Stimulated activated CD8-positive, alpha-beta memory T cell treated with anti-CD3 and anti-CD28 coated beads, Interleukin-4, amount 100 ng/mL, for 1 hour (primary cell): ENCODE measurements at places on chromosomes 16 and 17.

GRCh38 chr16:17224879-17225281 is 245.9 kb downstream of the XYLT1 start:
- DNase-seq = no peak

DNA sequence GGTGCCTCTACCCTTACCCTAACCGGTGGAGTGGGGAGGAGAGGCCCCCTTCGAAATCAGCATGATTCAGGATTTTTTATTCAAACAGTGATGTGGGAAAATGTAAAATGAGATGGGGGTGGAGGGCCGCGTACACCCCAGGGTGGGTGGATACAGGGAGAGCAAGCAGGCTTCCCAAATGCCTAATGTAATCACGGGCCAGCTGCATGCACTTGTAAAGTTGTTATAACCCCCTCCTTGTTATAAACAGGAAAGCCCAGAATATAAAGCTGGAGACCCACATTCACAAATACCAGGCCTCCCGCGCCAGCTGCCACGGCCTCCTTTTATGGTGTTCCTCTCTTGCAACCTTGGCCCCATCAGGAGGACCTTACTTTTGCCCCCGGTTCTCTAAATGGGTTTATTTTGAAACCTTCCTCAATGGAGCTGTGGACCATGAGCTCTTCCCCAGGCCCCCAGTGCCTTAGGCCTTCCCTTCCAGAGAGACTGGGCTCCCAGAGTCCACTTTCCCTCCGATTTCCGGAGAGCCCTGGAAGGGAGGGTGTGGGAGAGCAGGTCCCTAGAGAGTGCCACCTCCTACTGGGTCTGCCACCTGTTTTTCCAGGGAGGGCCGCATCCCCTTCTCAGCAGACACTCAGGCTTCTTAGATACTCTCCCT is 906 bp upstream of the FOXL1 start:
- no peak for DNase-seq

- DNase-seq = no peak
Observed at GRCh38 chr16:1156055-1156982, 3.4 kb downstream of the CACNA1H start.

DNA sequence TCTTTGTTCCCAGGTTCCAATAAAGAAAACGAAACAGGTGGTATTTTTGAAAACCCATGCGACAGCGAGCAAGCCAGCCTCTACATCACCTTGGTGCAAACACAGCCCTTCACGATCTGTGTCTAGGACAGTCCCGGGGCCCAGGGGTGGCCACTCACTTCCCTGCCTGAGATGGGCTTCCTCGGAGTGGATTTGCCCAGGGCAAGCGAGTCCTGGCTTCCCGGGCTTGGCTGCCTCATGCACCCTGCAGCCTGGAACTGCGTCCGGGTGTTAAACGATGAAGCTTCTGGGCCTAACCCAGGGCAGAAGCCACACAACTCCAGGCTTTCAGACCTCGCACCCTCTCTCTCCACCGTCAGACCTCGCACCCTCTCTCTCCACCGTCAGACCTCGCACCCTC is 66.0 kb downstream of the RPH3AL start:
- DNase-seq = no peak

GRCh38 chr16:9630985-9631384 is 539.5 kb downstream of the HAPSTR1 start:
- DNase-seq = no peak

- DNase-seq = no peak
Observed at GRCh38 chr17:50317121-50317520, 28.8 kb upstream of the XYLT2 start.

- no peak for DNase-seq
Observed at GRCh38 chr16:4314532-4315185, 1.2 kb upstream of the GLIS2 start.

GRCh38 chr17:49471769-49472168 is 23.3 kb upstream of the NGFR start:
- no peak for DNase-seq

DNA sequence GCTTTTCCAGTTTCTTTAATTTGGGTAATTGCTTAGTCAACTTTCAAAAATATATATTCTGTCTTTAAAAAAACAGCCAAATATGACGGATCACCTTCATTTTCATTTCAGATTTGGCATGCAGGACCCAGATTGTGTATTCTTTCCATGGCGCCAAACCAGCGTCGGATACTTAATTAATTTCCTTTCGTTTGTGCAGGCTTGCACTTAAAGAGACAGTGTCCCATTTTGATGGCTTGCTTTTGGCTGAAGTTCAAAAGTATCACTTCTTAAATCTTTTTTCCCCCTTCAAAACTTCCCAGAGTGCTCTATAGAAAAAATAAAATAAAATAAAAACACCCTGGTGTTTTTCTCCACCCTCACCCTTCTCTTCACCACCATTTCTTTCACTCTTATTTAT is 394.5 kb upstream of the SOX9 start:
- no peak for DNase-seq

- DNase-seq = no peak
Observed at GRCh38 chr17:6491071-6491700, 46.9 kb downstream of the PIMREG start.

DNA sequence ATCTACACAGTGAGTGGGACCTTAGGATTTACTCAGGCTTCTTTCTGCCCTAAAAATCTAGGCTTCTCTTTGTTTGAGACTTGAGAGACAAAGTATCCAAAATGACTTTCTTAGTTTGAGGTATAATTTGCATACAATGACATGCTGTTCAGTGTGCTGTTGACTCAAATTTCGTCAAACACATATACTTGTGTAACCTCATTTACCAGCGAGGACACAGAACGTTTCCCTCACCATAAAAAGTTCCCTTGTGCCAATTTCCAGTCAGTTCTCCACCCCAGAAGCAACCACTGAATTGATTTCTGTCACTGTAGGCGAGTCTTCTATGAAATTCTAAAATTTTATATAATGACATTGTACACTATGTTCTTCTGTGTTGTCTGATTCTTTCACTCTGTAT is 68.0 kb upstream of the MAF start:
- no peak for DNase-seq

GRCh38 chr17:18033442-18034099 is 5.4 kb downstream of the ATPAF2 start:
- DNase-seq = no peak

GRCh38 chr16:19735074-19735867 is 17.2 kb downstream of the IQCK start:
- no peak for DNase-seq

- DNase-seq = no peak
Observed at GRCh38 chr17:38725066-38725465, 5.1 kb upstream of the CISD3 start.

DNA sequence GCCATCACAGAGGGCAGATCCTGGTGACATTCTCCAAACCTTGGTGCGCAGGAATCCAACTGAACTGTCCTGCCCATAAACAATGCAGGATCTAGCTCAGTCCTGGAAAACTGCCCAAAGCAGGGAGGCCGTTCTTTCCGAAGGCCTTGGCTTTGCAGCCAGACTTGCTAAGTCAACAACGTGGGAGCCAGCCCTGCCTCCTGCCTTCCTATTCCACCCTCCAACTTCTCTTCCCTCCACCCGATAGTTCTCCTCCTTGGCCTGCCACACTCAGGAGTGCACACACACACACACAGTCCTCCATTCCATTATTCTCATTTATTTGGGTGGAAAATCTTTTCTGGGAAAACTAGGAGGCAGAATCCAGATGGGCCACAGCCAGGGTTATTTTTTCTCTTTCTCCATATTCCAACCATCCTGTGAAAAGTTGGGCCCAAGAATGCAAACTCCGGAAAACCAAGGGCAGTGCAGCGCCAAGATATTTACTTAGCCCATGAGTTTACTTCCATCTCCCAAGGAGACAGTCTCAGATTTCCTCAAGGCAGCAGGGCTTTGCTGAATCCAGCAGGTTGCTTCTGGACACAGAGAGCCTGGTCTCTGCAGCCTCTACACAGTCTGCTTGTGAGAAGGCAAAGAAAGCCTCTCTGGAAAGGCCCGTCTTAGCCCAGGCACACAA is 15.8 kb downstream of the COPRS start:
- DNase-seq = no peak

- DNase-seq = no peak
Observed at GRCh38 chr17:71024172-71024571, 854.8 kb downstream of the KCNJ2 start.

GRCh38 chr16:87297918-87298631 is 19.1 kb downstream of the C16orf95 start:
- no peak for DNase-seq

GRCh38 chr16:89241187-89242007 is 23.9 kb downstream of the ZNF778 start:
- peak; percentile 52 for DNase-seq

- no peak for DNase-seq
Observed at GRCh38 chr17:46836500-46836899, 14.9 kb upstream of the WNT9B start.

DNA sequence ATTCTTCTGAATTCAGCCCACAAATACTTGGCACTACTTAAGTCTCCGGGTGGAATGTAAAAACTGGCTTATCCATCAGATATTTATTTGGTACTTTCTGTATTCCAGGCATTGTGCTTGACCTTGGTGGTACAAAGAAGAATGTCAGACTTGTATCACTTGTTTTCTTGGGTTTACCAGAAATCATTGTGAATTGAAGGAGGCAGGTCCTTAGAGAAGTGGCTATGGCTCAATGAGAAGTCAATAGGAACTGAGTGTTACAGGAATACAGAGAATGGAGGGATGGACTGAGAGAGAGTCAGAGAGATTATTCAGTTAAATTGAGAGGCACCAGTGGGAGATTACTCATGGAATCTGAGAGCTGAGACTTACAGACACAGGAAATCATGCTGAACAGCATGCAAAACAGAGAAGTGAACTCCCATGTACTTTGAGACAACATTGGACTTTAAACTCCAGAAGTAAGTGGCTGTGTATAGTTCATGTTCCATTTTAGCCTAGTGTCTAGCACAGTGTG is 704.1 kb downstream of the CDH11 start:
- no peak for DNase-seq

DNA sequence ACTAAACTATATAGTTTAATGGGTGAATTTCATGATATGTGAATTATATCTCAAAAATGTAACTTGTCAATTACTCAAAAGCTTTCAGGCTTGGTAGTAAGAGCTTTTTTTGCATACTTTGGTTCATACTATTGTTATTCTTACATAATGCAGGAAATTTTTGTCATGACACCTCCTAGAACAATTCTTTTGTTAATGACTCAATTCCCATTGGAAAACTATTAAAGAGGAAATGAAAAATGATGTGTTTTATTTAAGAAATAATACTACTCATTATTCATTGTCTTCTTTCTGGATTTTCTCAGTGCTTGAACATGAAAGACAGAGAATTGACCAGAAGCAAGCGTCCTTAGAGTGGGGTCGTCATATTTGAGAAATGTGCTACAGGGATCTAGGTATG is 196.4 kb upstream of the KCNJ16 start:
- no peak for DNase-seq

DNA sequence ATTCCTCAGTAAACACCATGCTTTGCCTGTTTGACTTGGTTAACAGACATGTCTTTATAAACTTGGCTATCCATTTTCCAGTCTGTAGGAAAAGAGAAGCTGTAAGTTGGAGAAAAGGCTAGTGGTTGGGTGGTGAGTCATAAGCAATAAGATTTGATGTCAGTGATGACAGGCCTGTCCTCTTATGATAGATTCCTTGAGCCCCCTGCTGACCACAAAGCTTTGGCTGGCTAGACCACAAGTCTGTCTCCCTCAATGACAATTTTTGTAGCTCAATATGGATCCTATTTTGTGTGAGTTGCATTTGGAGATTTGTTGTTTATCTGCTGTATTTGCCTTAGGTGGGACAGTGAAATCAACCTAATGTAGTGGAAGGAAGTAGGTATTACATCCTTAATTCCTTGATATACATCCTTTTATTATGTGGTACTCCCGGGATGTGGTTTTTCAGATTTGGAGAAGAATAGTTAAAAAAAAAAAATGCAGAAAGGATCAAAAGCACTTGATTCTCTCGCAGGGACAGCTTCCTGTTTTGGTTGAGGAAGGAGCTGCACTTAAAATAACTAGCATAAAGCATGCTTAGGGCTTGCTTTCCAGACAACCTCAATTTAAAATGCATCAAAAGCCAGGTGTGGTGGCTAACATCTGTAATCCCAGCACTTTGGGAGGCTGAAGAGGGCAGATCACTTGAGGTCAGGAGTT is 67.4 kb downstream of the SIAH1 start:
- DNase-seq = no peak

GRCh38 chr17:17682293-17682736 is 1.1 kb downstream of the RAI1 start:
- DNase-seq = no peak

GRCh38 chr17:48162946-48163506 is 55.5 kb downstream of the SNX11 start:
- no peak for DNase-seq

DNA sequence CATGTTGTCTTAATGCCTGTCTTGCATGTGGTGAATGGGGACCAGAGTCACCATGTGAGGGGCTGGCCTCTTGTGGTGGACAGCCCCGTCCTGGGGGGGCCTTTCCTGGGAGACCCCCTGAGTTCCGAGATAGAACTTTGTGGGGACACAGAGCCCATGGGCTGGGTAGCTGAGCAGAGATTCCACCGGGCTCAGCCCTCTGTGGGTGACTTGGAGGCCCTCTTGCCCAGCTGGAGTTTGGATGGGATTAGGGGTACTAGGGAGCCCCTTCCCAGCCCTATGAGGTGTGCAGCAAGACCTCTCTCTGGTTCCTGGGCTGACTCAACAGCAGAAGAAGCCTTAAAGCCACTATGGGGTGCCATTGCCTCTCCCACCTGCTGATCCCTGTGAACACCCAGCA is 38.1 kb downstream of the MRC2 start:
- no peak for DNase-seq

GRCh38 chr16:30669903-30670824 is 11.9 kb downstream of the FBRS start:
- DNase-seq = no peak

DNA sequence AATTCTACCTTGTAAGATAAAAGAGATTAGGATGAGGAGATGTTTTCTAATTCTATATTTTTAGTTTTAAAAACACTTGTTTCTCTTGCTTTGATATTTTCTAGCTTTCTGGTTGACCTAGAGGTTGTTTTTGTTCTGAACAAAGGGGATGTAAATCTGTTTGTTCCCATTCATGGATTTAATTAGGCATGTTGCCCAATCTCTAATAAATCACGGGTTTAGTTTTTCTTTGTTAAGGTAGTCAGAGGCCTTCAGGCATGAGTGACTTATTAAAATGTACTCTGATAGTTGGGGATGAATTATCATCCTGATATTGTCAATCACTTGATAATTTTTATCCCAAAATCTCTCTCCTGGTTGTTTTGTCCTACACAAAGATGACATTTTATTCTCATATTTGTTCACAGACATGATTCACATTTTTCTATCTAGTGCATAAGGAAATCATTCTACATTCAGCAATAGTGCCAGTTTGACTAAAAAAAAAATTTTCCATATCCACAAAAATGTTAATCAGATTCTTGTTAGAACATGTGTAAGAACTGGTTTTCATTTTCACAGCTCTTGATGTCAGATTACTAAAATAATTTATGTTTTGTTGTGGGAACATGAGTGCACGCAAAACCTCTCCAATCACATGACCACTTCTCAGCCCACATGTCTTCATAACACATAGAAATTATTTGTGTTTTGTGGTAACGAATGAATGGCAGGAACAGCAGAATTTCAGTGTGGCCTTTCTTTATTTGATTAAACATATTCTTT is 95.7 kb upstream of the AKTIP start:
- no peak for DNase-seq
